ENCODE measurements at places on chromosomes 16 and 17.

GRCh38 chr17:1511290-1511689, 5.1 kb downstream of the INPP5K start:
- no peak for DNase-seq

- DNase-seq: no peak
Measured at GRCh38 chr17:4987767-4988567, 492 bp upstream of the CAMTA2 start.

DNA sequence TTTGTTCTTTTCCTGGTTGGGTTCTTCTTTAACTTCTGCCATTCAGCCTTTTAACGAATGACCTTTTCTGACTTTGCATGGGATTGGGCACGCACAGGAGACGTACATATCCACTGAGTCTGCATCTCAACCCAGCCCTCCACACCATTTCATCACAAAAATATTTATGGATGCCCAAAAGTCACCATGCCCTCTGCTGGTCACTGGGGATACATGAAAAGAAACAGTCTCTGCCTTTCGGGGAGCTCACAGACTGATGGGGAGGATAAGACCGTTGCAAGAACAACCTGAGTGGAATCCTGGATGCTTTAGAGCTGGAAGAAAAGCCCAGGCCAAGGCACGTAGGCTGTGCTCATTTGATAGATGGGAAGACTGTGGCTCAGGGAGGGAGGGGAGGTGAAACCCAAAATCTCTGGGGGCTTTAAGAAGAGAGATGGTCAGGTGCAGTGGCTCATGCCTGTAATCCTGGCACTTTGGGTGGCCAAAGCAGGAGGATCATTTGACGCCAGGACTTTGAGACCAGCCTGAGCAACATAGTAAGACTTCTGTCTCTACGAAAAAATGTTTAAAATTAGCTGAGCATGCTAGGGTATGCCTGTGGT, 7.9 kb upstream of the MT2A start:
- no peak for DNase-seq

- no peak for DNase-seq
Measured at GRCh38 chr17:77916264-77916663, 42.2 kb upstream of the TNRC6C start.

DNA sequence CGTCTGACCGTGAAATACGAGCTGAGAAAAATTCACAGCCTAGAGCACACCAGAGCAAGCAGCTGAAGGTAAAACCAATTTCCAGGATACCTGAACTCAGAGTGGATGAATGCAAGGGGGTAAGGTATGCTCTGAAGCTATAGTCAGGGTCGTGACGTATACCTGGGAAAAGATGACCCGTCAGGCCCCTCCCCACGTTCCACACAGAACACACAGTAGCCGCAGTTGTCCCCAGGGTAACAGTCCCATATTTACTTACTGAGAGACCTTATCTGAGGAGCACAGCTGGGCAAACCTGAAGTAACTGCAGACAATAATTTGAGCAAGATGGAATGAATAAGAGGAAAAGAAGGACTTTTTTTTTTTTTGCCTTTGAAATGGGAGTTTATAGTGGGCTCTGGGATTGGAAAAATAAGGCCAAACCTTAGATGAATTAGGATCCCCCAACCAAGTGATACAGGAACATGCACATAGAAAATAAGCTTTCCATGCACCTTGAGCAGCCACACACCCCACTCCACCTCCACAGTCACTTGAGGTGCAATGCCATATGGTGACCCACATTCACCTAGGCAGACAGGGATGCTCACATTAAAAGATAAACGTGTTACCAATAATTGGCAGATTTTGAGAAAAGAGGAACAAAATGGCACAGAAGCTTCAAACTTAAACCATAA, 38.0 kb downstream of the ABCA6 start:
- no peak for DNase-seq

DNA sequence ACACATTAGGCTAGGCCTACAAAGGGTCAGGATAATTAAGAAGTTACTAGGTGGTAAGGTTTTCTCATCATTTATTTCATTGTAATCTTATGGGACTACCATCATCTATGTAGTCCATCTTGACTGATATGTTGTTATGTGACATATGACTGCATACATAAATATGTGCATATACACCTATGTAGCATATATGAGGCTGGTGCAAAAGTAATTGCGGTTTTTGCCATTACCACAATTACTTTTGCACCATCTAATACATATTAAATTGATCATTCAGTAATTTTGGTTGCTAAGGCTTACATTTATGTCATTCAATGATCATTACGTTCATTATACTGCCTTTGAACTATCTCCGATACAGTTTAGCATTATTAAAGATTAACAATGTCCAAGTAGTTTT, 167.8 kb upstream of the AXIN2 start:
- DNase-seq: no peak

- no peak for DNase-seq
Measured at GRCh38 chr16:21598701-21599121, 666 bp upstream of the METTL9 start.

DNA sequence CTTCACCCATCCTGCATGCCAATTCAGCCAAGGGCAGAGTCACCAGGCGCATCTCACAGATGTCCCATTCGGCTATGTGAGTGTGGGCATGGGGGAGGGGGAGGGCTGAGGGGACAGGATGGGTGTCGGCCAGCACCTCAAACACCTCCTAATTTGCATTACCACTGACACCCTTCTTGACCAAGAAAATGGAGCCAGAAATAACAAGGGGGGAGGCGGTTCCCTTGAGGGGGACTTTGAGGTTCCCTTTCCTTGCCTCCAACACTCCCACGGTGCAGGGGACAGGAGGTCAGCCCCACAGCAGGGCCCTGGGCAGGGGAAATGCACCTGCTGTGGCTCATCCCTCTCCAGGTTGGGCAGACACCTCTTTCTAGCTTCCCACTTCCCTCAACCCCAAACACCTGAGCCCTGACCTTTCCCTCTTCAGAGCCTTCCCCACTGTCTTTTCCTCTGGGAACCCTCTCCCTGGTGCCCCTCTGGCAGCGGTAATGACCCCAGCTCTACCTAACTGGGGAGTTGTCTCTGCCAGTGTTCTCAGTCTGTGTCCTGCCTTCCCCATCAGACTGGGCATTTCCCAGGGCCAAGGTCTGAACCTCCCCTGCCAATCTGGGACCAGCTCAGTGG, 18.2 kb upstream of the TBX21 start:
- no peak for DNase-seq

- no peak for DNase-seq
Measured at GRCh38 chr17:44113382-44113781, 10.1 kb downstream of the HDAC5 start.

DNA sequence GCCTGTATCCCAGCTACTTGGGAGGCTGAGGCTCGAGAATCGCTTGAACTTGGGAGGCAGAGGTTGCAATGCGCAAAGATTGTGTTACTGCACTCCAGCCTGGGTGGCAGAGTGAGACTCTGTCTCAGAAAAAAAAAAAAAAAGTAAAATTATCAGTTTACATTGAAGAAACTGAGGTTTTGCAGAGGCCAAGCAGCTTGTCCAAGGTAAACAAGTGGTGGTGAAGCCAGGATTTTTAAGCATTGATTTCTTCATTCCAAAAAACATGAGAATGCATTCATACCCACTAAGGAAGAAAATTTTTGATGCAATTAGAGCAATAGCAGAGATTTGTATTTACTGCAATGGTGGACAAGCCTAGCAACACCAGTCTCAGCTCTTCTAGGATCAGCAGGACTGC, 52.7 kb downstream of the CENPV start:
- DNase-seq: no peak

DNA sequence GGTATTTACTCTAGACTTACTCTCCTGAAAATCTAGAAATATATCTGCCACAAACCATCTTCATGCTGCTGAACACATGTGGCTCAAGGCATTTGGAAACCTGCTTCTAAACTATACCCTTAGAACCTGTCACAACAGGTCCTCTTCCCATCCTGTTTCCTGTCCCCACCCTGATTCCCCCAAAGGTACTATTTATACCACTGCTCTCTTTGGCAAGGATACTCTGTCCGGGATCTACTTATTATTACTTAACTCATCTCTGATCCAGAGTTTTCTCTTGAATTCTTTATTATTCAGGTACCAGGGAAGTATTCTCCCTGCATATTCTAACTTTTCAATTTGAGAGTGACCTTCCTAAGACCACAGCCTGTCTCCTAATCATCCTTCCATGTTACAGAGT, 33.4 kb downstream of the TRAF4 start:
- no peak for DNase-seq

GRCh38 chr17:71176928-71177443, 943.8 kb upstream of the SOX9 start:
- DNase-seq: no peak

GRCh38 chr17:57948169-57948554, 7.0 kb downstream of the CUEDC1 start:
- no peak for DNase-seq

- no peak for DNase-seq
Measured at GRCh38 chr17:74738051-74738996, 1.3 kb downstream of the RAB37 start.

DNA sequence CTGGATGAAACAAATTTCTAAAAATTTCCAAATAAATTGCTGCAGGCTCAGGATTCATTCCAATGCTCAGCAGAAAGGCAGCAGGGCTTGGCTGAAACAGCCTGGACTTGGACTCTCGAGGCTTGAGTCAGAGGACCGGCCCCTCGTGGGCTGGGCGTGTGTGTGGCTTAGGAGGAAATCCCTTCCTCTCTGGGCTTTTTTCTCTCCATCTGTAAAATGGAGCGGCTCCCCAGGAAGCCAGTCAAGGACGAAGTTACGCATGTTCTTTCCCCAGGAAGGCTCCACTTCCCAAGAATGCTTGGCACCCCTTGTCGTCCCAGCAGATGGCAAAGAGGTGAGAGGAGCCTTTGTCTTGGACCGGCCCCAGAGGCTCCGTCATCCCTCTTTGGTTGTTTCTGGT, 13.5 kb downstream of the SLC46A1 start:
- DNase-seq: no peak

GRCh38 chr16:29811896-29812665, at the start of gene PRRT2:
TSS of gene PRRT2 (plus strand) at chr16:29812193. CDS start at chr16:29813055, 862 bp downstream.
- no peak for DNase-seq

GRCh38 chr16:81280393-81280792, 34.4 kb upstream of the GAN start:
- DNase-seq: no peak

DNA sequence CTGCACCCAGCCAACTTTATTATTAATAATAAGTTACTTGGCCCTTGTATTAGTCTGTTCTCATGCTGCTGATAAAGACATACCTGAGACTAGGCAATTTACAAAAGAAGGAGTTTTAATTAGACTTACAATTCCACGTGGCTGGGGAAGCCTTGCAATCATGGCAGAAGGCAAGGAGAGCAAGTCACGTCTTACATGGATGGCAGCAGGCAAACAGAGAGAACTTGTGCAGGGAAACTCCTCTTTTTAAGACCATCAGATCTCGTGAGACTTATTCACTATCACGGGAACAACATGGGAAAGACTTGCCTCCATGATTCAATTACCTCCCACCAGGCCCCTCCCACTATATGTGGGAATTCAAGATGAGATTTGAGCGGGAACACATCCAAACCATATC, 47.7 kb downstream of the SYT17 start:
- DNase-seq: no peak

DNA sequence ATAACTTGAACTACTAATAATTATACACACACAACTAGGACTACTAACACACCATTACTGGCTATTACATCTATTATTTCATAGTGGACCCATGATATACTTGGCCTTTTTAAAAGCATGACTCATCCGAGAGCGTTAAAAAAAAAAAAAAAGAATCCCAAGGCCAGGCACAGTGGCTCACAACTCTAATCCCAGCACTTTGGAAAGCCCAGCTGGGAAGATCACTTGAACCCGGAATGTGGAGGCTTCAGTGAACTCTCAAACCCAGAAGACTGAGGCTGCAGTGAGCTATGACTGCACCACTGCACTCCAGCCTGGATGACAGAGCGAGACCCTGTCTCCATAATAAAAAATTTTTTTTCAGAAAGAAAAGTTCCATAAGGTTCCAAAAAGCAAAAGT, 3.1 kb downstream of the GLG1 start:
- no peak for DNase-seq

DNA sequence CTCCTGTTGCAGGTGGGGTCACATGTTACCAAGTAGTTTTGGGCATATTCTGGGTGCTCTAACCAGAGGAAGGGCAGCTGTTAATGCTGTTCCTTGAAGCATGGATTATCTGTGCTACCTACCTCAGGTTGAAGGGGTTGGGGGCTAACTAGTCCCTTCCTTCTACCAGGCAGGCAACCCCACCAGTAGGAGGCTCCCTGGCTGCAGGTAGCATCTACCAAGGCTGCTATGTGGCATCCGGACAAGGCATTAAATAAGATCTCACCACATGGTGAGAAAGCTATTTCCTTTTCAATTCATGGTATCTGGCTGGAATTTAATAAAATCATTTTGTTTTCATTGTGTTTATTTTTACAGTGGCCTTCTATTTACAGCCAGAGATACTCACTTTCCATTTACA, 62.5 kb downstream of the CACNG3 start:
- DNase-seq: no peak

DNA sequence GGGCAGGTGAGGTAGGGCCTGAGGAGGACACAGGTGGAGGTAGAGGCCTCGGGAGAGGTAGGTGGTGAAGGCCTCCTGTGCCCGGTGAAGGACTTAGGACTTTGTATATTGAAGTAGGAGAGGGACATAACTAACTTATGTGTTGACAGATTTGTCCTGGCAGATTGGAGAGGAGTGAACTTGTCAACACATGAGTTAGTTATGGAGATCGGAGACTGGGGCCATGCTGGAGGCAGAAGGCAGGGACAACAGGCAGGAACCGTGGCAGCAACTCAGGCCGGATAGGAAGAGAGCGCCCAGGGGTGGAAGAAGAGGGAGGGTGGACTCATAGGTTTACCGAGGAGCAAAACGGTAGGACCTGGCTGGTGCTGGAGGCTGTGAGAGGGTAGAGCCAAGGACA, 18.4 kb downstream of the GLP2R start:
- DNase-seq: no peak

DNA sequence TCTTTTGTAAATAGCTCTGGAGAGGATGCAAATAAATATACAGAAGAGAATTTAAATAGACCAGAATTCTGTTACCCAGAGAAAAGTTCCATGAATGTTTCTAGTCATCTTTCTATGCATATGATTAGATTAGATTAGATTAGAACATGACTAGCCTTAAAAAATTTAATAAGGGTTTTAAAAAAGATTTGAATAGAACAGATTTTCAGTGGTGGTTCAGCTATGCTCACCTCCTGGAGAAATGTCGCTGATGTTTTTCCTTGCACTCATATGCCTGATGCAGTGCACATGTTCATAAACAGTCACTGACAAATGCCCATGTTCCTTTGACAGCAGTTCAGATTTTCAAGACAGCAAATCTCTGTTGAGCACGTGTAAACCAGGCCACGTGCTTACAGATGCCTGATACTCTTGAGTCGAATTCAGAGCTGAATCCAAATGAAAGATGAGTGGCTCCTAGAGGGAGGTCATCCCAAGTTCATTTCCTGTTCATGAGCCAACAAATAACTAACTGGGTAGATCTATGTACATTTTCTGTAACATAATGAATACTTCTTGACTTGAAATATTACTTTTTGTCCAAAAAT, 19.9 kb upstream of the RAB11FIP4 start:
- peak; percentile 23 for DNase-seq

Measured in fibroblast of skin of left biceps (primary cell).